ENCODE measurements at places on chromosomes 11 and 22. TPM values are rescaled to one million over a fixed set of nuclear protein-coding genes. Genes with fewer than 3 reads are reported as not detected.

PTPN5 gene
- 7.8 TPM for total RNA-seq

OR8G5 gene
- total RNA-seq, result 4.5 TPM

LTBP3 gene
- 112 TPM for total RNA-seq

PGM2L1 gene
- 1.8 TPM for total RNA-seq

OR8I2 gene
- not detected for total RNA-seq

GGTLC3 gene
- not detected for total RNA-seq

MUC15 gene
- 0.25 TPM for total RNA-seq

OR10D3 gene
- 1.5 TPM for total RNA-seq

MDK gene
- 14.4 TPM for total RNA-seq

OR52K1 gene
- 0.43 TPM for total RNA-seq

PAMR1 gene
- 1.5 TPM for total RNA-seq

APOA1 gene
- 2,741 TPM for total RNA-seq

NTM gene
- 1.7 TPM for total RNA-seq

LRRN4CL gene
- total RNA-seq, result 5.6 TPM

UBE2L3 gene
- 61.4 TPM for total RNA-seq

RCOR2 gene
- total RNA-seq, result 6.3 TPM

TRPM5 gene
- total RNA-seq, result 1.1 TPM

BBOX1 gene
- not detected for total RNA-seq

C11orf86 gene
- not detected for total RNA-seq

ROBO4 gene
- total RNA-seq, result 5.7 TPM

NXPE4 gene
- total RNA-seq, result not detected

OR52A1 gene
- 0.47 TPM for total RNA-seq

CRYBA4 gene
- total RNA-seq, result 0.93 TPM

PHF21B gene
- 37.9 TPM for total RNA-seq

LDLRAD3 gene
- total RNA-seq, result 12.0 TPM

MFNG gene
- 8.1 TPM for total RNA-seq

P2RX6 gene
- 7.0 TPM for total RNA-seq

PANX2 gene
- total RNA-seq, result 6.3 TPM

MRGPRE gene
- total RNA-seq, result 0.93 TPM

TSKU gene
- 30.2 TPM for total RNA-seq

EXPH5 gene
- total RNA-seq, result 0.62 TPM

CST6 gene
- total RNA-seq, result 6.6 TPM

LRRC75B gene
- total RNA-seq, result 120 TPM

PPFIBP2 gene
- total RNA-seq, result 70.5 TPM

OR4D5 gene
- 4.0 TPM for total RNA-seq

BCO2 gene
- total RNA-seq, result 10.4 TPM

UPK2 gene
- total RNA-seq, result not detected

IFITM10 gene
- 9.6 TPM for total RNA-seq

GSTT2B gene
- total RNA-seq, result 7.9 TPM

SAC3D1 gene
- total RNA-seq, result 40.5 TPM

HEPN1 gene
- not detected for total RNA-seq

BTG4 gene
- total RNA-seq, result 26.6 TPM

MGAT3 gene
- 4.6 TPM for total RNA-seq

FGF3 gene
- 0.50 TPM for total RNA-seq

MMP1 gene
- total RNA-seq, result 0.31 TPM

OLFML1 gene
- total RNA-seq, result 2.9 TPM

ARHGAP20 gene
- 37.2 TPM for total RNA-seq

TUBA8 gene
- total RNA-seq, result 17.2 TPM

RBMXL2 gene
- 58.2 TPM for total RNA-seq

All from testis (tissue), 5 donors.